ENCODE measurements at places on chromosomes 1 and 21.
A peak's percentile ranks its signal among the peaks of the same experiment; 100 is the strongest.

DNA sequence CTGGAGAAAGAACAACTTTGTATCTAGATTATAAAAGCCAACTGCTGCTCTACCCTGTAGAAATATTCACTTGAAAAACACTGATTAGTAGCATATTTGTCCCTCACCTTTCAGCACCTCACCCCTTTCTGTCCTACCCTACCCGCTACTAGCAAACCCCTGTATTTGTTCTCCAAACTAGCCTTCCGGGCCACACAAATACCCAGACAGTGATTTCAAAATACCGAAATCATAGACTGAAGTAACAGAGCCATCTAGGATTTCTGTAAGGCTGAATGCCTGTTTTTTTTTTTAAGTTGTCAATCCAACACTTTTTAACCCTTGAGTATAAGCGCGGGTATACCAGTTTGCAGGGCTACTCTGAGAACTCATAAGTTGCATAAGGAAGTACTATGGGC lies 398 bp upstream of the DPT start:
- DNase-seq, result no peak

GRCh38 chr1:19734472-19734999 lies 65.2 kb downstream of the TMCO4 start:
- DNase-seq, result peak; percentile 34

DNA sequence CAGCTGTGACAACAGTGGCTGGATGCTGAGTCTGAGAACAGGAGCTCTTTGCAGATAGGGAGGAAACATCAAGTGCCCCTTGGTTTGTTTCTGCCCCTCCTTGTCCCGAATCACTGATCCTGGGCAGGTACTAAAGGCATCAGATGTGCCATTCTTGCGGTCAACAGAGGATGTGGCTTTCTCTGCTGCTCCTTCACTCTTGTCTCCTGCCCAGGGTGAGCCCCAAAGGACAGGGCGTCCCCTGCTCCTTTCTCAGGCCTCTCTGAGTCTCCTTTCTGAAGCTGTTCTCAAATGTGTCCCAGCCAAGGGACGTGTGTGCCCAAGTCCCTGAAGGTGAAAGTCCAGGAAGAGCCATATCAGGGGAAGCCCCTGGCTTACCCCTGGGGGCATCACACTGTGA lies 31.7 kb downstream of the SLC37A1 start:
- DNase-seq, result no peak

DNA sequence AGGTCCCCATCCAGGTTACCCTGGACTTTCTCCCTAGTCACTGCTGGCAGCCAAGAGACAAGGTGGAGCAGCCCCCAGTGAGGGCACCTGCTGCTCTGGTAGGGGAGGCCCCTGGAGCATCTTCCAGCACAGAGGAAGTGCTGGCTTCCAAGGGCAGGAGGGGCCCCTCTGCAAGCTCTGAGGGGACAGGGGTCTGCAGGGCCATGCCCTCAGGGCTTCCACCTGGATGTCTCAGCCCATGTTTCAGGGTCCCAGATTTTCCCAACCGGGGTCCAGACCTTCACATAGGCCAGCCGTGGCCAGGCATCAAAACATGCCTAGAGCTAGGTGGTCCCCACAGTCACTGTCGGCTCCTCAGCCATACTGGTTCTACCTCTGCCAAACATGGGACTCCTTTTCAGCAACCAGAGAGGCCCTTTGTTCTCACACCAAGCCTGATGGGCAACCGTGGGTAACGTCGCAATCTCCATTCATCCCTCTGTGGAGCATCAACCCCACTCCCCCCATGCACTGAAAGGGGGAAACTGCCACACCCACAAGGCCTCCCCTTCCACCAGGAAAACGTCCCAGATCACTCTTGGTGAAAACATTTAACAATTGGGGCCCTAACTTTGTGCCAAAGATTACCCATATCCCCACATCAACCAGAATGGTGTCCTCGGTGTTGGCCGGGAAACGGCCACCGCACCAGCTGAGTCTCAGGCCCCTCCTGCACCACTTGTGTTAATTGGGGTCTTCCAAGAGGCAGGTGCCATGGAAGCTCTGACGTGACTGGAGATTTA lies 1.9 kb upstream of the COL6A2 start:
- DNase-seq, result no peak

DNA sequence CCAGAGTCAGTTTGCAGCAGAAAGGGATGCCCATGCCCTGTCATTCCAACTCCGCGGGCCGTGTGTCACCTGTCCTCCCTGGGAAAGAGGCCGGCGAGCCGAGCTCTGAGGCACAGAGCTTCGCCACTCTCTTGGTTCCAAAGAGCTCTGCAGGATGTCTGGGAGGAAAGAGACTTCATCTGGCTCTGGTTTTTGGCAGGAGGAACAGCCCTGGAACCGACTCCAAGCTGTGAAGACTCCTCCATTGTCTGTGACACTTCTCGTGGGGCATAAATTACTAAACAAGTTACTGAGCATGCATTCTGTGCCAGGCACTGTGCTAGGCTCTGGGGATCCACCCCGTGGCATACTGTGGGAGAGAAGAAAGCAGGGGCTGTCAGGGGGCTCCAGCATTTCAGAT lies 3.9 kb upstream of the FAM151A start:
- no peak for DNase-seq
